ENCODE measurements at places on chromosomes 2 and 18.

- peak; percentile 57 for DNase-seq
These were observed 25.4 kb downstream of the SP100 start for GRCh38 chr2:230441227-230441897.

DNA sequence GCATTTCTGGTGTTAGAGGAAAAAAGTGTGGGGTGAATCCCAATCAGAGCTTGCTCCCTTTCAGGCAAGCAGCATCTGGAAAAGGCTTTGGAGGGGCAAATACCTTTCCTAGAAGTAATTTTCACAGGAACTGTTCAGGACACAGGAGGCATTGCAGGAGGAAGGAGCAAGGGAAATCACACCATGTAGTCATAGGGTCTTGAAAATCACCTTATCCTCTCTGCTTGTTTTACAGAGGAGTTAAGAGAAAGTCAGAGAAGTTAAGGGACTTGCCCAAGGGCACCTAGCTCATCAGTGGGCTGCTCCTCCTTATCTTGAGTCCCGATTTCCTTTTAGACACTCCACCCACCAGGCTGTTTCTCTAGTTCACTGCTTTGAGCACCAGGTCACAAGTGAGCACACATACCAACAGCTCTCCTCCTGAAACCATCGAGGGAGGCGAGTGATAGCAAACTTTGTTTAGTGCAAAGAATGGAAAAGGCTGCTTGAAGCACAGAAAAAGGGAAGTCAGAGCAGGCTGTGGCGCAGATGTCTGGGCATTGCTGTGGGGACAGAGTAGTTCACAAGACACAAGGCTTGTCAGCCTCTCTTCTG is 89.2 kb upstream of the CXCR4 start:
- DNase-seq = no peak

DNA sequence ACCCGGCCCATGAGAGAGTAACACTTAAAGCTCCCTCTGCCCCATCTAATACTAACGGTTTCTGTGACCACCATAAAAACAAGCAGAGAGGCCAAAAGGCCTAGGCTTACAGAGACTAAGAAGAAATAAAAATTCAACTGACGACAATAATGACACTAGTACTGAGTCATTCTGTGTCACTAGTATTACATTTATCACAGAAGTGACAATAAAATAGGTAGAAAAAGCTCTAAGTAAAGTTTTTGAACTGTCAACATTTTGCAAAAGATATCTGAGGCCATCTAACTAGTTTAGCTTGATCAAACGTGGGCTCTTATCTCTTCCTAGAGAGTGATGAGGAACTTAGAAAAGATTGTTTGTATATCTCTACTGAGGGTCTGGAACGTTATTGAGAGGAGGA is 35.6 kb downstream of the AP1S3 start:
- no peak for DNase-seq

- peak; percentile 24 for DNase-seq
These were observed 24.2 kb upstream of the C2orf42 start for GRCh38 chr2:70214953-70215549.

DNA sequence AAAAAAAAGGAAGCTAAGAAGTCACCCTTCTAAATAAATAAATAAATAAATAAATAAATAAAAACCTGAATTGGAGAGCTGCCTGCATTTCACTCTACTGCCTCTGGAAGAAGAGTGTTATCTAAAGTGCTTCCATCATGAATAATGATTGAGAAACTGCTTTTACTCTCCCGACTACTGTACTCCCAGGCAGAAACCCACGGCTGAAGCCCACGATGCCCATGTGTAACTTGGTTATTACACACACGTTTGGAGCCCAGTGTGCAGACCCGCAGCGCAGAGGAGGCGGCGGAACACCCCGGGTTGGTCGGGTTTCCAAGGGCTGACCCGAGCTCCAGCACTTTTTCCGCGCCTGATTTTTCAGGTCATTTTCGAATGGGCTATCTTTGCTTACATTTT is 697 bp upstream of the SPATS2L start:
- no peak for DNase-seq

GRCh38 chr2:135258193-135258592 is 206.1 kb downstream of the RAB3GAP1 start:
- no peak for DNase-seq

- DNase-seq = no peak
These were observed 40.5 kb upstream of the KIDINS220 start for GRCh38 chr2:8877894-8878293.

DNA sequence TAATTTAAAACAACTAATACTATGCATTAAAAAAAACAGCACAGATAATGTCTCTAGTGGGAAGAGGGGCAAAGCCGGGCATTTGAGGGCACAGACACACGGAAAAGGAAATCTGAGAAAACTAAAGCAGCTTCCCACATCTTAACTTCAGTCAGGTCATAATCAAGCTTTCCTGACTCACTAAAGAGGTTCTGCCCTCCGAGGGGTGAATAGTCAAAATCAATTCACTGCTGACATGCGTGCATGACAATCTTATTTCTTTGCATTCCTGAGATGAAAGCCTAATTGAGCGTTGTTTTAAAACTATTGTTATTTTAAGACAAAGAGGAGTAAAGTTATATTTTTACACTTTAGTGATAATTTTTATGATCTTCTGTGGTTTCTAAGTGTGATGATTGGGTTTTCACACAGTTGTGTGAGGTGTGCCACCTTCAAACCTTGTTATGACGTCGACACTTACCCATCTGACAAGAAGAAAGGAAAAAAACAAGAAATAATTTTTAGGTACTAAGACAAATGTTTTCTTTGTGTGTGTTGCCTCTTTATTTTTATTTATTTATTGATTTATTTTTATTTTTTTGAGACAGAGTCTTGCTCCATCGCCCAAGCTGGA is 90.9 kb downstream of the GATA6 start:
- DNase-seq = no peak

GRCh38 chr18:75937306-75937705 is 509.8 kb upstream of the SMIM21 start:
- DNase-seq = no peak

DNA sequence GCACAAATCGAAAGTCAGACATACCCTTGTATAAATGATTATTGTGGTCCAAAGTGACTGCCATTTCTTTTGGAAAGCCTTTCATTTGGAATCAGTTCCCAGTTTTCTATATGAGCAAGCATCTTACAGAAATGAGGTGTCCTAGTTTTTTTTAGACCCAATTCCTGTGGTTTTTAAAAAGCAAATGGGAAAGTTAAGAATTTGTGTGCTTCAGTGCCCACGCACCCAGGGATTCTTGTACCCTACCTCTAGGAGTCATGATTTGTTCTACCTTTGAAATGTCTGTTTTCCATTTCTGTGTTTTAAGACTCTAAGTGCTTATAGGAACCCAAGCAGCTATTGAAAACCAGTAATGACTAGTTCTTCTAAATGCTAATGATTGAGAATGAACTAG is 218.1 kb downstream of the CAMKMT start:
- DNase-seq = no peak

DNA sequence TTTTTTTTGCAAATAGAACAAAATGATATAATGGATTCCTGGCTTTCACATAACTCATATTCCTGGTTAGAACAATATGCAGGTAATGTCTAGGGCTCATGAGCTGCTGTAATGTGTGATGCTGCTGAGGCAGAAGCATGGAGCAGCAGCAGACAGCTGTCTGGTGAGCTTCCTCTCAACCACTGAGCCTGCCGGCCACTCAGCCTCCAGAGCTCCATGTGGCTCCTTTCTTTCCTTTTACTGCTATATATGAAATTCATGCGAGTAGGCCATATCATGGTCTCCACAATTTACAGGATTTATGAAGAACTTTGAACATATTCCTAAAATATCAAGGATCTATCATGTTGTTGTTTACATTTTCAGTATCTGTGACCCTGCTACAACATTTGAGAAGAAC is 120.9 kb downstream of the MEP1B start:
- DNase-seq = no peak

DNA sequence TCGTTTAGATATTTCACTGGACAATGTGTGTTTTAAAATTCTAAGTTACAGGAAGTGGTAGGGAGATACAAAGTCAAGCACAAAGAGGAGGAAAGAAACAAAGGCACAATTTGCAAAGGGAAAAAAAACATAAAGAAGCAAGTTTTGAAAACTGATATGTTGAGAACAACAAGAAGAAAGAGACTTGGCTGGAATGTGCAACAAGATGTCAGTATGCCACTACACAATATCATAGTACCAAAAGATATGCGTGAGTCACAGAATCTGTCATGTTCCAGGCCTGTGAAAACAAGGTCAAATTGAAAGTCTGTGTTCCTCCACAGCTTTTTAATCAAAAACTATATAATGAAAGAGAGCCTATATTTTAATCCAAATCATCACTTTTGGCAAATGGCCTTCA is 12.0 kb downstream of the EXOC6B start:
- DNase-seq = no peak

GRCh38 chr18:79869591-79870300 is 72.0 kb downstream of the KCNG2 start:
- DNase-seq = no peak

- DNase-seq = no peak
These were observed 45.8 kb downstream of the GALNT13 start for GRCh38 chr2:153917570-153917969.

DNA sequence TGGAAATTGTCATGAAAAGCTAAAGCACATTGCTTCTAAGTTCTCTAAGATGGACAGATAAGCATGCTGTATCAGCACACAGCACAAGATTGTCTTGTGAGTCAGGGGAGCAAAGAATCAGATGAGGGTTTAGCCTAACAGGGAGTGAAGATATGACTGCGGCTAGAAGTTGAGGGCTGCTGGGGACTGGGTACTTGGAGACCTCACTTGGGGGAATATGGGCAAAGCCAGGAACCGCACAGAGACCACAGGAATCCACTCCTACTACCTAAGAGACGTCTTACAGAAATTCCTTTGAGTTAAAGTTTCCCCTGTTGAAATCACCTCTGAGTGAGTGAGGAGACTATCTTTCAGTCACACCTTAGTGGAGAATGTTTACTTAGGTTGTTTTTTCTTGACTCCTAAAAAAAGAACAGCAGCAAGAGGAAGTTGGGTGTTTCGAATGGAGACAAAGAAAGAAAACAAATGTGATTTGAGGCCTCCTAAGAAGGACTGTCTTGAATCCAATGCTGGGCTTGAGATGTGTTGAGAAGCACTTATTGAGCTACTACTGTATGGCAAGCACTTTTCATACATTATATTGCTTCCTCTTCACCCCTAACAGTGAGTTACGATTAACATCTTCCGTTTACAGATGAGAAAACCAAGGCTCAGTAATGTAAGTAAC is 100.7 kb downstream of the ANKRD44 start:
- DNase-seq = no peak

DNA sequence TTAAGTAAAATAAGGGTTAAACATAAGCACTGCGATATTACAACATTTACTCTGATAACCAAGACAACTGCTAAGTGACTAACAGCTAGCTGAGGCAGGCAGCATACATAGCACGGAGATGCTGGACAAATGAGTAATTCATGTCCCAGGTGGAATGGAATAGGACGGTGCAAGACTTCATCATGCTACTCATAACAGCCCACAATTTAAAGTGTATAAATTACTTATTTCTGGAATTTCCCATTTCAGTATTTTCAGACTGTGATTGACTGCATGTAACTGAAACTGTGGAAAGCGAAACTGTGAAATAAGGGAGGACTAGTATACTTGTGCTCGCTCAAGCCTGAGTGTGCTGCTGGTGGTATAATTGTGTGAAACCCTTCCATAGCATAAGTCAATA is 12.9 kb downstream of the IER3IP1 start:
- DNase-seq = no peak

- no peak for DNase-seq
These were observed 7.9 kb upstream of the CFAP36 start for GRCh38 chr2:55511508-55512124.

DNA sequence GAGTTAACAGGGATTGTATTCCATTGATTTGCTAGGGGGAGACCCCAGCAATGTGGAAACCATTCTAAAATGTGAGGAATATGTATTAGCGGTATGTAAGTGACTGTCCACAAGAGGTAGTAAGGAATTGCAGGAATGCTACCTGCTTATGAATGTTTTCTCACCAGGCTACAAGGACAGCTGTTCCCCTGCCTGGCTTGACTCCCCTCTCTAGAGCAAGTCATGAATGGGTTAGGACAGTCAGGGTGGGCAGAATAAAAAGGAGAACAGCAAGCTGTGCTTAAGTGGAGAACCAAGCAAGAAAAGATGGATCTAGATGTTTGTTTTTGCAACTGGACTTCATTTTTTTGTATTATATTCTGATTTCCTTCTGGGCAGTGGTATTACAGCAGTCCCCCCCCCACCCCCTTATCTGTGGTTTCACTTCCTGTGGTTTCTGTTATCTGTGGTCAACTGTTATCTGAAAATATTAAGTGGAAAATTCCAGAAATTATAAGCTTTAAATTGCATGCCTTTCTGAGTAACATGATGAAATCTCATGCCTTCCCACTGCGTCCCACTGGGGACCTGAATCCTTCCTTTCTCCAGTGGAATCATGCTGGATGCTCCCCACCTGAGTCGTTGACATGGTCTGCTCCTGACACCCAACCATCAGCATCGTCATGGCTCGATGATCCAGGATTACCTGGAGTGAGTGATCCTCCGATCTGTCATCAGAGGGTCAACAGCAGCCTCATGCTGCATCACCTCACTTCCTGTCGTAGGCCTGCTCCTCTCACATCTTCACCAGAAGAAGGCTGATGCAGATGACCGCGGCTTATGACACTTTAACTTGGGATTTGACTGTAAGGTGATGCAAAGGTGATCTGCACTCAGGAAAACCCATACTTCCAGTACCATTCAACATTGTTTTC is 52.2 kb downstream of the VAPA start:
- no peak for DNase-seq

GRCh38 chr2:64325477-64325851 is 128.5 kb upstream of the LGALSL start:
- DNase-seq = no peak

DNA sequence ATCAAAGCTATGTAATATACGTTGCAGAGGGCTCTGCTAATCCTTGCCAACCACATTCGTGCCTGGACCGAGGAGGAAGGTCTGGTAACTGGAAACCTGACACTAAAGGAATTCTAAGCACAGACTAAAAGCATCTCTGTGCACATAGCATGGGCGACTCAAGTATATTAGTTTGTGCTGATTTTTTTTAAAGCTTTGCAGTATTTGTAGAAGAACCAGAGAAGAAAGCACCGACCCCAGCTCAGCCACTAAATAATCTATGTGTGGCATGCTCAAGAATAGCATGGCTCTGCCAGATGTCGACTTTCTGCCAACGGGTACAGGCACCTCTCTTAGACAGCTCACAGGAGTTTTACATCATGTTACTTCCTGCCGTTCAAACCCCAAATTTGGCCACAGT is 73.2 kb upstream of the NRP2 start:
- no peak for DNase-seq

- no peak for DNase-seq
These were observed 146.8 kb upstream of the PID1 start for GRCh38 chr2:229417916-229418315.

GRCh38 chr2:240464514-240465241 is 29.2 kb downstream of the GPC1 start:
- DNase-seq = no peak

DNA sequence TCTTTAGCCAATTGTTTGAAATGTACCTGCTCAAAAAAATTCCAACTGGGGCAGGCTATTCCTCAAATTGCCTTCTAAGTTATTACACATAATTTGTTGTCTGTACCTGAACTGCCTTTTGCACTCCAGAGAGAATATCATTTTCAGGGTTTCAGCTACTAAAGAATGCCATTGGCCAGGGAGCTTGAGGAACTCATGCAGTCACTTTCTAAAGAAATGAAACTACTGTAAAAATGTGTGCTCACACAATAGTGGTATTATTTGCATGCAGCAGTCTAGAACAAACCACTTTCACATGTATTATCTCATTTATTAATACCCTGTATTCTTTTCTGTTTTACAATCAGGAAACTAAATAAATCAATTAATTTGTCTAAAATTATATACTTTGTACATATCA is 152.2 kb downstream of the PID1 start:
- DNase-seq = no peak

- DNase-seq = no peak
These were observed 10.7 kb downstream of the ZEB2 start for GRCh38 chr2:144509001-144509878.
